LHCN-M2 (cell line): ENCODE measurements at places on chromosomes 3 and 15.

DNA sequence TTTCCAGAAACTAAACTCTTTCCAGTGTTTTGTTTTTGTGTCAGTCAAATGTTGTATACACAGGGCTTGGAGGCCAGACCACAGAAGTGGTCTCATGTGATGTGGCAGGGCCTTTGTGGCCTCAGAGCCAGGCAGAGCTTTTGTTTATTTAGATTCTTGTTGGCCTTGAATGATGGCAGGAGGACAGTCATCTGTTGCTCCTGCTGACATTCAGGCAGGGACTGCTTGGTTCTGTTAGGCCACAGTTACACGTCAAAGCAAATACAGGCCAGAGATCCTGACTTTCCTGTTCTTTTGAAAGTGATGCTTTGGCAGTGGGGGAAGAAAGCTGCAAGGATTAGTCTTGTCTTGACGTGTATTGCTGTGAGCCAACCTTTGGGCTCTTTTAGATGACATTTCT is 325.1 kb downstream of the CACNA2D3 start:
- no peak for DNase-seq

- no peak for DNase-seq
Measured at GRCh38 chr3:185717627-185718402, 107.0 kb downstream of the IGF2BP2 start.

- no peak for DNase-seq
Measured at GRCh38 chr3:118863731-118864322, 170.8 kb downstream of the IGSF11 start.

DNA sequence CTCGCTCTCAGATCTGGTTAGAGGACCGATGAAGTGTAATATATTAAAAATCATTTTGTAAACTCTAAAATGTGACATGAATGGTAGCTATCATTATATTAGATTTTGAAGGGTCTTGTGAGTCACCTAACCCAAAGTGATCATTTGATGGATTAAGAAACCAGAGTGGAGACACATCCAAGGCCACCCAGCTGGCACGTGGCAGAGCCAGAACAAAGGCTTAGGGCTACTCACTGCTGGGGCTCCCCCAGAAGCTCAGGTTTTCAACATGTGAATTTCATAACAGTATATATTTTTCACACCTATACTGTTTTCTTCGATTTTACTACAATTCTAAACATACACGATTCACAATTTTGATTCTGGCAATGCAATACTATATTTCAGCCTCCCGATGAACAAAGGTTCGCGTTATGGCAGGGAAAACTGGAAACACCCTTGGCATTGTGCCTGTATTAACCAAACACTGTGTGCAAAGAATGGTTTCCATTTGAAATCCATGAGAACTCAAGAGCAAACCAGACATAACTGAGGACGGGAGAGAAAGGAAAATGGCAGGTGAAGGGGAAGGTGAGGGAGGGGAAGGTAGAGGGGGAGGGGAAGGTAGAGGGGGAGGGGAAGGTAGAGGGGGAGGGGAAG is 88.9 kb downstream of the ADAMTS17 start:
- no peak for DNase-seq

- DNase-seq = no peak
Measured at GRCh38 chr3:187705164-187705563, 2.8 kb upstream of the RTP2 start.

DNA sequence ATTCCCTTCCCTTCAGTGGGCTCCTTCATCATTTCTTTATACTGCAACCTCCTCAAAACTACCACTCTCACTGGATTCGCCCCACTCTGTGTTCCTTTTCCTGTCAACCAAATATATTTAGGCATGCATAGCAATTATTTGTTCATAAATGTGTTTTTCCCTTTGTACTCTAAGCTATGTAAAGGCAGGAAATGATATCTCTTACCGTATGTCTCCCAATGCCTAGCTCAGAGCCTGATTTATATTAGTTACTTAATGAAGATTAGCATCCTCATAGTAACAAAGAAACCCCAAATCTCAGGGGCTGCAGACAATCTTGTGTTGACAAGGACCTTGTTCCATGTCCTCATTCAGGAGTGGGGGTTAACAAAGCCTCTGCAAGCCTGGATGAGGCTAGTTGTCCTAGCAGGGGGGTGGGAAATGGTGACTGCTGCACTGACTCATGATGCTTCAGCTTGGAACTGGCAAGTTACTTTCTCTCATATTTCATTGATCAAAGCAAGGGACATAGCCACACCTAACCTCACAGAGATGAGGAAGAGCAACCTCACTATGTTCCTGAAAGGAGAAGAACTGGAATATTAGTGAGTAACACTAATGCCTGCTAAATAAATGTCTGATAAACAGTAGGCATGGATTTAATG is 15.2 kb downstream of the PHLDB2 start:
- peak; percentile 76 for DNase-seq

GRCh38 chr15:90266485-90266884 is 1.0 kb downstream of the NGRN start:
- DNase-seq = peak; percentile 28

DNA sequence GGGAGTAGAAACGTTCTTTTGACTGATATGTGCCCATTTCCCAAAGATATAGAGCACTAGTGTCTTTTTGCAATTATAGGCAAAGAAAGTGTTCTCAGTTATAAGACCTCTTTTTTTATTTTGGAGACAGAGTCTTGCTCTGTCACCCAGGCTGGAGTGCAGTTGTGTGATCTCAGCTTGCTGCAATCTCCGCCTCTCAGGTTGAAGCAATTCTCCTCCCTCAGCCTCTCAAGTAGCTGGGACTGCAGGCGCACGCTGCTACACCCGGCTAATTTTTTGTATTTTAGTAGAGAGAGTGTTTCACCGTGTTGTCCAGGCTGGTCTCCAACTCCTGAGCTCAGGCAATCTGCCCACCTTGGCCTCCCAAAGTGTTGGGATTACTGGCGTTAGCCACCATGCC is 20.7 kb upstream of the ZNF639 start:
- DNase-seq = no peak

DNA sequence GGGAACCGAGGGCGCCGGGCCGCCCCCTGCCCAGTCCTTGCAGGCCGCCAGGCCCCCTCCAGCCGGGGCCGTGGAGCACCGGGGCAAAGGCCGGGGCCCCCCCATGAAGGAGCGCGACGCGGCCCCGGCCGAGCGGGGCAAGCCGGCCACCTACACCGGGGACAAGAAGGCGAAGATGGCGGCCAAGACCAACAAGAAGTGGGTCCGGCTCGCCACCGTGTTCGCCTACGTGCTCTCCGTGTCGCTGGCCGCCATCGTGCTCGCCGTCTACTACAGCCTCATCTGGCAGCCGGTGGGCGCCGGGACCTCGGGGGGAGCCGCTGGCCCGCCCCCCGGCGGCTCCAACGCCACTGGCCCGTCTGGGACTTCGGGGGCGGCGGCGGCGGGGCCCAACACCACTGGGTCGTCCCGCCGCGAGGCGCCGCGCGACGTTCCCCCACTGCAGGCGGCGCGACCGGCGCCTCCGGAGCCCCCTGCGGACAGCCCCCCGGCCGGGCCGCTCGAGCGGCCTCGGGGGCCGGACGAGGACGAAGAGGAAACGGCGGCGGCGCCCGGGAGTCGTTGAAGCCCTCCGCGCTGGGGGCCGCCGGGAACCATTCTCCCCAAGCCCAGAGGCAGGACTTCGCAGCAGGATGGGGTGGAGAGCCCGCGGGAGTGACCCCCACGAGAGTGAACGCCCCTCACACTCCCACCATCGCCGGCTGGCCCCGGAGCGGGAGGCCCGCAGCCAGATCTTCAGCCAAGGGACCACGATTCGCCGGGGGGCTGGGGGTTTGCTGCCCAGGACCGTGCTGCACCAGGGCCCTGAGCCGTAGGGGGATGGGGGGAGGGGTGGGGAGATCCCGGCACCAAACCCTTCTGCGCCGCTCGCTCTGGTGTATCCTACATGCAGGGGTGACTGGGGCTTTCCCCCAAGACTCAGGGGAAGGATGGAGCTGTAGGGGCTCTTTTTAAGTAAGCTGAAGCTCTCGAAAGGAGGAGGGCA is 753 bp downstream of the INAFM2 start:
- no peak for DNase-seq

- no peak for DNase-seq
Measured at GRCh38 chr3:27315003-27315402, 54.2 kb downstream of the NEK10 start.

- DNase-seq = no peak
Measured at GRCh38 chr15:60571008-60571420, 92.1 kb upstream of the ICE2 start.

DNA sequence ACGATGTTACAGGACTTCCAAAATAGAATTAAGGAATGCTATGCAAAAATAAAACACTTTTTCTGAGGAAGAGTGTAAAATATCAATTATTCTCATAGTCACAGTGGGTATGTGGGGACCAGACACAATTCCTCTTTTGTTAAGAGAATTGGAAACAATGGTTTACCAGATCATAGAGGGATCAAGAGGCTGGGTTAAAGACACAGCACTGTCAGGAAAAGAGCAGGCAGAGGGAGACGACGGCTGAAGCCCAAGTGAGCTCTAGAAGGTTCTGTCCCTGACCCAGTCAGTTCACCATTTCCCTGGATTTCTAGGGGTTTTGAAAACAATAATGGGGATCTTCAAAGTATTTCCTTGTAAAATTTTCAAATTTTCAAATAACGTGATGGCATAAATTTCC is 54.0 kb upstream of the POLR2M start:
- DNase-seq = no peak

DNA sequence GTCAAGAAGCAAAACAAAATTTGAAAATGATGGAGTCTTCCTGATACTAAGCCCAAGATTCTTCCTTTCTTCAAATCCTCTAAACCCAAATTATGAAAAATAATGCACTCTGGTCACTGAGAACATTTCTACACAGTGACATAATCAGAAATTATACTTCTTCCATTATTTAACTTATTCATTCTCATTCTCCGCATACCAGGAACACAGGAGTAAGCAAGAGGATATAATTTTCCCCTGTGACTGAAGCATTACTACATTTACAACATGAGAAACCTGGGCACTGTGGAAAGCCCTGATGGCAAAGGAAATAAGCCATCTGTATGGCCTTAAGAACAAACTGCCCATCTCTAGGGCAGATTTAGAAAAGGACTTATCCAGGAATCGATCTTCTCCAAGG is 47.0 kb downstream of the EXD1 start:
- DNase-seq = no peak

GRCh38 chr15:38944536-38944935 is 379.9 kb upstream of the RASGRP1 start:
- DNase-seq = no peak

GRCh38 chr3:52346623-52347530 is 30.8 kb downstream of the DNAH1 start:
- DNase-seq = peak; percentile 27

GRCh38 chr3:197227780-197228574 is 70.4 kb downstream of the DLG1 start:
- no peak for DNase-seq

GRCh38 chr3:67419779-67420178 is 234.6 kb downstream of the SUCLG2 start:
- DNase-seq = no peak

DNA sequence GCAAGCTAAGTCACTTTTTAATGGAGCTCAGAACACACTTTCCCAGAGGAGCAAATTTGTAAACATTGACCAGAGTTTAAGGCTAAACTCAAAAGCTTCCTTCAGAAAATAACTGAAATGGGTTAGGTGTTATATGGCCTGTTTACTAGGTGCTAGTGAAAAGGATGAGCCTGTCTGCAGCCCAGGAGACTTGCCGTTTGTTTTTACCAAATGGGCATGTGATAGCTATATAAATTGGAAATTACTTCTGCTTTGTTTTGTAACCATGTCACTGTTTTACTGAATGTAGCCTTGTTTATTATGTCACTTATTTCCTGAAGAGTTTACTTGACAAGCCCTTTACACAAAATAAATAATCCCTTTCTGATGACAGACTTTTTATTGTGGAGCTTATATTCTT is 109.4 kb upstream of the THSD4 start:
- DNase-seq = no peak

DNA sequence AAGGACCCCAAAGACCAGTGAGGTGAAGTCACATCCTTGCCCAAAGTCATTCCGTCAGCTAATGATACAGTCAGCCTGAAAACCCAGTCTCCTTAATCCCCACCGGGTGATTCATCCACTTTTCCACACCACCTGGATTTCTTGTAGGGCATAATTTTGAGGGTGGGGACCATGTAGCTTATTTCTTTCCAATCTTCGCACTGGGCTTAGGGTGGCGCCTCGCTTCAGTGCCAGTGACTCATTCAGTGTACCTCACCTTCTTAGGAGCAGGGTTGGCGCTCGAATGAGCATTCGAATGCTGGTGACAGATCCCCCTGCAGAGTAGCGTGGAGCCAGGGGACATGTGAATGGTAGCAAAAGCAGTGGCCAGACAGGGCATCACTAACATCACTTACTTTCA is 24.0 kb downstream of the BMF start:
- no peak for DNase-seq

DNA sequence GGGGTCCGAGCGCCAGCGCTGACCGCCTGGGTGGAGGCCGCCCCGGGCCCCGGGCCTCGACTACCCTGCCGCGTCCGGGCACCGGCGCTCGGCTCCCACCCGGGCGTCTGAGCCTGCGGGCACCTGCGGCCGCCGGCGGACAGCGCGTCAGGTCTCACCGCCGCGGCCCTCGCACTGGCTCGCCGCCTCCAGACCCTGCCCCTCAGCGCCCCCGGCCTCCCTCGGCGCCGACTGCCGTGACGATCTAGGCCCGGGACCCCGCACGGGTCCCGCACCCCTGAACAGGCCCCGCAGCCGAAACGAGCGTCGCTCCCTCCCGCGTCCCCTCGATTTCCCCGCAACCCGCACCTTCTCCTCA is 297 bp downstream of the PRC1 start:
- DNase-seq = no peak

DNA sequence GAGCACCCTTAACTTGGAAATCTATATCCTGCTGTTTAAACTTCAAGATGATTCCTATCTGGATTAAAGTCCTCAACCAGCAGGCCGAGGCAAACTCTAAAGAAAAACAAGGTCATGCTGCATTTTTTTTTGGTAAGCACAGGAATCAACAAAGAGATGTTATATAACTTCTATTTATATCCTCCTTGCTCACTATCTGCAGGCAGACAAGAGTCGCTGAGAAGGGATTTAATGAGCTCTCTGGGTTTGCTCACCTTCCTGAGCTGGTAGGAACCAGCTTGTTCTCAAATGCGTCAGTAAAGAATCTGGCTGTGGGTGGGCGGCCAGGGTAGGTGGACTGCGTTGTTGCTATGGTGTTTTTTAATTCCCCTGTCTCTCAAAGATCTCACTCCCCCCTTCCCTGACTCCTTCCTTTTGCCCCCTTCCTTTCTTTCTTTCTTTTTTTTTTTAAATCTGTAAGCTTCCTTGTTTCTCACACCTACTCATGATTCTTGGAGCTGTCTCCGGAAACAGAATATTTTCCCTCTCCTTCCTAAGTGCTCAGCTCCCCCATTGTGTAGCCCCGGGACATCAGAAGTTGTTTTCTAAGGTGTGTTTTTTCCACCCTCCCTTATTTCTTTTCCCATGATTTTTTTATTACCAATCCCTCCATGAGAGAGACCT is 228.8 kb upstream of the BHLHE40 start:
- no peak for DNase-seq

- DNase-seq = peak; percentile 80
Measured at GRCh38 chr3:27483117-27484014, 818 bp downstream of the SLC4A7 start.

GRCh38 chr3:184568924-184569829 is 7.6 kb downstream of the EPHB3 start:
- peak; percentile 90 for DNase-seq

- DNase-seq = no peak
Measured at GRCh38 chr3:48989126-48989795, 780 bp upstream of the P4HTM start.
